Jurkat, Clone E6-1 (cell line): ENCODE measurements at places on chromosomes 13 and 19.

GRCh38 chr19:14804765-14805164, 26.4 kb upstream of the ADGRE2 start:
- no peak for DNase-seq

GRCh38 chr19:5561559-5561958, 6.2 kb downstream of the TINCR start:
- DNase-seq, result no peak

DNA sequence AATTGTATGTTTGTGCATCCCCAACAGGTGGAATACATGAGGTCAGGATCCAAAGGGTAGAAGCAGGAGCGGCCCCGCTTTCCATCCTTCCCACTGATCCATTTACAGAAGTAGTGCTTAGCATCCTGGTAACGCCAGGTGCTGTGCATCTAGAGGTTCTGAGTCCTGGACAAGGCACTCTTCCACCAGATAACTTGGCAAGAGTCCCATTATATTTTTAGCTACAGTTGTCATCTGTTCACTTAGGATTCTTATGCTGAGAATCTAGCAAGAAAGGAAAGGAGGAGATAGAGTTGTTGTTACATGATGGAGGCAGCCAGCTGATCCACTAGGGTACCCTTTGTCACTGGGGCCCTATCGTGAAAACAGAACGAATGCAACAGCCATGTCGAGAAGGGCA, 389.5 kb upstream of the ZNF507 start:
- no peak for DNase-seq

GRCh38 chr13:94218951-94219350, 260.5 kb downstream of the DCT start:
- no peak for DNase-seq

- no peak for DNase-seq
These were observed 637.8 kb upstream of the KLF12 start for GRCh38 chr13:74771964-74772363.

- no peak for DNase-seq
These were observed 118.3 kb upstream of the RNF113B start for GRCh38 chr13:98295371-98295770.

GRCh38 chr19:33273881-33274662, 28.3 kb downstream of the CEBPA start:
- DNase-seq, result no peak

DNA sequence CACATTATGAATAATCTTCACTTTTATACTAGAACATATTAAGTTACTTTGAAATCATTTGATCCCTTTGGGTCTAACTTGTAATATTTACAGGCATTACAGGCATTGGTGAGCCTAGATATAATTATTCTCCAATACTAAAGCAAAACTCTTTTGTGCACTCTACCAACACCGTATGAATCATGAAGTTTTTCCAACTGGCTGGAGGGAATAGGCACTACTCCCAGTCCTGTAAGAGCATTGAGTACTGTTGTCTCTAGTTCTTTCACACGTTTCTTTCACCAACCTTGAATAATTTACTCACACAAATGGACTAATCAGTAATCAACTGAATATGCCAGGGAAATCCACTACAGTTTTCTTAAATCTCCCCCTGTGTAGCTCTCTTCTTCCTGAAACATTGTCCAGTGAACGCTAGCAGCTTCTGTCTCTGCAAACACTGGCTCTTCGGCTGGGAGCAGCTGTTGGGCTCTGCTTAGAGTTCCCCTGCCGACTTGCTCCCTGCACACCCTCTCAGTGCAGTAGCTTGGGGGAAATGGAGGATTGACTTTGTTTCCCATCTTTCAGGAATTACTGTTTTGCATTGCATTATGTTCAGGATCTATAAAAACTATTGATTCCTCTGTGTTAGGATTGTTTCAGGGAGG, 476.7 kb downstream of the RFC3 start:
- no peak for DNase-seq

DNA sequence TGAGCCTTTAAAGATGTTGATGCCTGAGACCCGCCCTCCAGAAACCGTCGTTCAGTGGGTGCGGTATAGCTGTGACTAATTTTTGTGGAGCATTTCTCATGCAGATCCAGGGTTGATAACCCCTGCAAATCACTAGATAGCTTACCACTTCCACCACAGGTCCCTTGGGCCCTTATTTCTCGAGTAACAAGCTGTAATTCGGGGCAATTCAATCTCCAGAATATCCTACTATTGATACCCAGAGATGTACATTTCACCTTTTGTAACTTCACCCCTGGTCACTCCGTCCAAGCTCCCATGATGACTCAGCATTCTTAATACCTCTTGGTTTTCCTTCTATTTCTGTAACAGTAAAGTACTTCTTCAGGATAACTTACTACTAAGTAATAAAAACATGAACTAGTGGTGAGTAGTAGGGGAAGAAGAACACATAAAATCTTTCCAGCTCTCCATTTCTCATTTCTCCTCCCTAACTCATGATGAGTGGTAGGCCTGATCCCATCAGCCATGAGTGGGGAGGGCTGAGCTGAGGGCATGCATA, 71.9 kb upstream of the UBL3 start:
- no peak for DNase-seq

DNA sequence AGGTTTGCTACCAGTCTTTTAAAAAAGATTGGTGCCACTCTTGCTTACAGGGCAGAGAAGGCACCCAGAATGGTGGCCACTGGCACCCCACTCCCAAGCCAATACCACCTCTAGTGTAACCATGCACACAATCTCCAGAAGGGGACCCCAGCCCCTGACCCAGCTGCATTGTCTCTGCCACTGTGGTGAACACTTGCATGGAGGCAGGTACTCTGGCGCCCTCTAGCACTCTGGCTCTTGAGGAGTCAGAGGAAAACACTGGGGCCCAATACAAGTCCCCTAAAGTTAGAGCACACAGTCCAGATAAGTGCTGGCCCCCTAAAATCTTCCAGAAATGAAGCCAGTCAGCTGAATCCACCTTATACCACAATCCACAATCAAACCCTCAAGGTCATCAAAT, 6.0 kb downstream of the ERVV-1 start:
- DNase-seq, result no peak

- no peak for DNase-seq
These were observed 329.8 kb upstream of the MIR17HG start for GRCh38 chr13:91017669-91018053.

- DNase-seq, result no peak
These were observed 18.6 kb downstream of the C13orf46 start for GRCh38 chr13:113955235-113955634.

GRCh38 chr13:97743938-97744337, 209.5 kb upstream of the IPO5 start:
- DNase-seq, result no peak

- DNase-seq, result no peak
These were observed 1.1 kb downstream of the CCNE1 start for GRCh38 chr19:29812881-29813275.

DNA sequence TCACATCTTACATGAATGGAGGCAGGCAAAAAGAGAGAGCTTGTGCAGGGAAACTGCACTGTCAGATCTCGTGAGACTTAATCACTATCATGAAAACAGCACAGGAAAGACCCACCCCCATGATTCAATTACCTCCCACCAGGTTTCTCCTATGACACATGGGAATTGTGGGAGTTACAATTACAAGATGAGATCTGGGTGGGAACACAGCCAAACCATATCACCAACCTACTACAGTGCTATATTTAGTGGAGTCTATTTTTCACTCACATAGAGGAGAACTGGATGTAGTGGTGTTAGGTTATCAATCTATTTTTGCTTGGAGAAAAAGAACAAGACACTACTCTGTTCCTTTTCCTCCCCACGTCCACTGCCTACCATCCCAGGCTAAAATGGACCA, 276.6 kb downstream of the KCTD12 start:
- no peak for DNase-seq

- DNase-seq, result no peak
These were observed 144.5 kb upstream of the ZNF536 start for GRCh38 chr19:30227661-30228112.

GRCh38 chr19:13748169-13748828, 16.0 kb upstream of the MRI1 start:
- no peak for DNase-seq
